ENCODE measurements at places on chromosomes 4 and X.
A peak's percentile ranks its signal among the peaks of the same experiment; 100 is the strongest.

DNA sequence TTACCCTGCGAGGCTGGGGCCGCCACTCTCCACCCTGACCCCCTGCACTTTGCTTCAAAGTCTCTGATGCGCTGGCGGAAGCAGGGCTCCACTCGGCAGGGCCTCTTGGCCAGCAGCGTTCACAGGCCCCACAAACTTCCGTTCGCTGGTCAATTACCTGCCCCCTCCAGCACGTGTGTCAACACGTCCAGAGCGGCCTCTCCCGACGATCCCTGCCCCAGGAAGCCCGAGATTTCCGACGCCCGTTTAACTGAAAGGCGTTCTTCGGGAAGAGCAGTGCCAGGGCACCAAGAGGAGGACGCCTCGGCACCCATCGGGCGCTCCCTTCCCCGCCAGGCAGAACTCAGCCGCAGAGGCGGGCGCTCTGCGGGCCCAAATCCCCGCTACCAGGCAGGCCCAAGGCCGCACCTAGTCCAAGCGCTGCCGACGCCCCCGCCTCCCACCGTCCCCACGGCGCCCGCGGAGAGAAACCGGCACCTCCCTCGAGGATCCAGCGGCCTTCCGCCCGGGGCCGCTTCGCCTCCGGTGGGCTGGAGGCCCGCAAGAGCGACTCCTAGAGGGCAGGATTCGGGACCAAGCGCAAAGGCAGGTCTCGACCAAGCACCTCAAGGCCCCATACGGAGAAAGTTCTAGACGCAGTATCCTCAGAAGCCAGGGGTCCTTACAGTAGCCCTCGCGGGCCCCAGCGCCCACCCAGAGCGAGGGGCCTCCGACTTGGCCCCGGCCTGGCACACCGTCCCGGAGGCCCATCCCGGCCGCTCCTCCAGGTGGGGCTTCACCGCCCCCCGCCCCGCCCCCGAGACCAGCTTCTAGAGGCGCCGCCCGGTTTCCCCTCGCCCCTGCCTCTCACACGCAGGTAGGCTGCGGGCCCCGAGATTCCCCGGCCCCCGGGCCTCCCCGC lies 586 bp downstream of the BCAP31 start:
- peak; percentile 6 for DNase-seq

DNA sequence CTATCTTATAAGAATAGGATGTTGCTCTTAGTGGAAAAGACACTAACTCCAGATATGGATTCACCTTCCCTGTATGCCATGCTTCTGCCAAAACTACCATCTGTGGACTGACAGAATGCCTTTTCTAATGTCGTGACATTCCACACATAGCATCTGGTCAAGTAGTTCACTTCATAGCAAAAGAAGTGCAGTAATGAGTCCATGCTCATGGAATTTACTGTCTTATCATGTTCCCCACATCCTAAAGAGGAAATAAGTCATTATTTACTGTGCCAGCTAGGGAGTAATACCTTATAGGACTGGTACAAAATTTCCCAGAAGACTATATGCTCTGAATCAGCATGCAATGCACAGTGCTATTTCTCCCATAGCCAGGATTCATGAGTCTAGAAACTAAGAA lies 562.4 kb downstream of the TLL1 start:
- DNase-seq = no peak

GRCh38 chr4:24330172-24330571 lies 254.2 kb downstream of the DHX15 start:
- DNase-seq = no peak

GRCh38 chr4:38757945-38758600 lies 24.7 kb downstream of the TLR10 start:
- DNase-seq = no peak

DNA sequence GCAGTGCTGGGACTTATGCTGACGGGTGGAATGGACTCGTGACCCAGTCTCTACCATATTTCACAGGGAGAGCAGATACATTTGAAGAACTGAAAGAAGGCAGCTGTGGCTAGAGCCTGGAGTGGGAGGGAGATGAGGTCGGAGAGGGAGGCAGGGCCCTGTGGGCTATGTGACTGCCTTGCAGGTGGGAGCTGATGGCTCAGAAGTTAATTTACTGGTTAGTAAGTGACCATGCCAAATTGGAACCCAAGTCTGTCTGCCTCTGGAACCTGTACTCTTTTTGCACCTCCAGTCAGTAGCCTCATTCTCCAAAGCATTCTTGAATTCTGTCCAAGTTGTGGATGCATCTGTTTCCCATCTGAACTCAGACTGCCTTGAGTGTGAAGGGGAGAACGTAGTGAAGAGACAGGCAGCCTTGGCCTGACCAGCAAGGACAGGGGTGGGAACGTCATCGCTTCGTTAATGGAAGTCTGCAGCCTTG lies 92.3 kb downstream of the REPS2 start:
- DNase-seq = no peak

DNA sequence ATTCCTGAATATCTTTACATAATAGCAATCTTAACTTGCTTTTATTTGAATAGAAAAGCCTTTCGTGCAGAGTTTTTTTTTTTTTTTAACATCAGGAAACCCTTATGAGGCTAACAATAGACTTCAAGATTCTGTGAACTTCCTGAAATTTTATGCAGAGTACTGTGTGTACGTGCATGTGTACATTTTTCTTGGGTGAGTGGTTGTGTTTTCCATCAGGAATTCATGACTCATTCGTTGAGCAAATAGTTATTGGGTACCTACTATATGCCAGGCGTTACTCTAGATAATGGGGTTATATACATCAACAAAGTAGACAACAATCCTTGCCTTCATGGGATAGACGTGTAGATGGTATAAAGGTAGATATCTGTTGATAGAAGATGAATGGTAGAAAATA lies 59.1 kb downstream of the MRPL1 start:
- no peak for DNase-seq

DNA sequence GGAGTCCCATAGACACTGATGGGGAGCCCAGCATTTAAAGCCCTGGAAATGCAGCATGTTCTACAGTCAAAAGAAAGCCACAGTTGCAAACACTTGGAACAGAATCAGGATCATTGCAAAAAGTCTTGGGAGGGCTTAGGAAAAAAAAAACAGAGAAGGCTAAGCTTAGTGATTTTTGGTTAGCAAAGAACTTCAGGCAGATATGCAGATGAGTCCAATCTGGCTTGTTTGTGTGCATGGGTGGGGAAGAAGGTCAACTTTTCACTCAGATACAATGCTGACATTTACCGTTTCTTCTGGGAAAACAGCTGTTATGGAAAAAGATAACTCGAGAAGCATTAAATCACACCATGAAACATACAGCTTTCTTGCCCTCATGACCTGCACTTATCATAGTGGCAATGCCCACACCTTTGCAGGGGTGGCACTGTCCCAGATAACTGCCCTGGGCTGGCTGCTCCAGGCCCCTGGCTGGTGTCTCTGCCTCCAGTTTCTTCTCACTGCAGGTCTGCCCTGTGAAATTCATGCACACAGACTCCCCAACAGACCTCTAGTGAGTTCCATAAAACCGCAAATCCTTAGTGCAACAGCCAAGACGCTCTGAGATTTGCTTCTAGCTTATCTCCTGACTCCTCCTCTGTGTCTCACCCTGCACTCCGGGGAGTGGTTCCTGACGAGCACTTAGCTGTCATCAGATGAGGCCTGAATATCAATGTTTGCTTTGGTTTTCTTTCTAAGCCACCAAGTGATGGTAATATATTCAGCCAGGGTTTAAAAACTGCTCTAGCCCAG lies 99.2 kb downstream of the DRD5 start:
- DNase-seq = no peak

DNA sequence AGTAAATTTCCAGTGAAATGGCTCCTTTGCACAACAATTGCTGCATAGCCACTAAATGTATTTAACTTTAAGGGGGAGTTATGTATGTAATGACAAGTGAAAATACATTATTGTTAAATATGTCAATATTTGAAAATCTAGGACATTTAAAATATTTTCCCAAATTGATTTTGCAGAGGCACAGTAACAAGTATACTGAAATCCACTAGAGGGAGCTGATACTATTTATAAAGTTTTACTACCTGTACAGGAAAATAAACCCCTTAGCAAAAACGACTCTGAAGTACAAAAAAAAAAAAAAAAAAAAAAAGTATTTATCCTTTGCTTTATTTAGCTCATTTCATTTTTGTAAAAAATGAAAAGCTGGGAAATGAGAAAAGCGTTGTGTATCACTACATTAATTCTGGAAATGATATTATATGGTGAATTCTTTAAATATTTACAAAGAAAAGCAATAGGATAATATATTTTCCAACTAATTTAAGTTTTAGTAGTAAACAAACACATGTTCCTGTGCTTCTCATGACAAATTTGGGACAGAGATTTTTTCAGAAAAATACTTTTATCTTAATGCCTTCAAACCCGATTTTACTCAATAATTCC lies 727.7 kb downstream of the DMD start:
- DNase-seq = no peak

DNA sequence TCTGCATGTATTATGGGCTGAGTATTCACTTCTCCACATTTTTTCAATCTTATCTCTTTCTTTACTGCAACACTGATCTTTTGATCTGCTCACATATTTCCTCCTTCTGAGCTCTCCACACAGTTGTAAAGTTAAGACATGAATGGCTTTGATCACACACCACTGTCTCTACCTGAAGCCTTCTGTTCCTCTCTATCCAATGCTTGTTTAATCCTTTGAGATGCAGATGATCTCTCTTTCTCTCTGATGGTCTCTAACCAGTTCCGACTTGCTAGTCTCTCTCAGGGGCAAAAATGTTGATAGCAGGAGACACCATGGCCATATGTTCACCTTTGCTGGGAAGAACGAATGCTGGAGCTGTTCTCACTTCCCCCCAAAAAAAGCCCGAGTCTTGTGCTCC lies 162.4 kb downstream of the UNC5C start:
- no peak for DNase-seq

DNA sequence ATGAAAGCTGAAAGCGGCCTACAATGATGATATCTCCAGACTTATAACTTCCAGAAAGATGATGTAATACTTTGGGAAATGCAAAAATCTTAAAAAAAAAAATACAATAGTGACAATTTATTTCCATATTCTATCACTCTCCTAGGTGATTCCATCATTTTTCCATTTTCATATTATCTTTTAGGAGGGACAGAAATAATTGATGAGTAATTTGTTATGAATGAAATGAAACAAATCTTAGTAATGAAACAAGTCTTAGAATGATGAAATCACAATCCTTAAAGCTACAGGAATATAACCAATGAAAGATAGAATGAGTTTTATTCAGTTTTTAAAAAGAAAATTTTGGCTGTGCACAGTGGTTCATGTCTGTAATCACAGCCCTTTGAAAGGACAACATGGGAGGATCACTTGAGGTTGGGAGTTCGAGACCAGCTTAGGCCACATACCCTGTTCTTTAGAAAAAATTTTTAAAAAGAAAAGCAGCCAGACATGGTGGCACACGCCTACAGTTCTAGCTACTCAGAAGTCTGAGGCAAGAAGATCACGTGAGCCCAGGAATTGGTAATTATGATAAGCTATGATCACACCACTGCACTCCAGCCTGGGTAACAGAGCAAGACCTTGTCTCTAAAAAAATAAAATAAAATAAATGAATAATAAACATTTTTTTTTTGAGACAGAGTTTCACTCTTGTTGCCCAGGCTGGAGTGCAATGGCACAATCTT lies 21.7 kb downstream of the CLOCK start:
- no peak for DNase-seq

DNA sequence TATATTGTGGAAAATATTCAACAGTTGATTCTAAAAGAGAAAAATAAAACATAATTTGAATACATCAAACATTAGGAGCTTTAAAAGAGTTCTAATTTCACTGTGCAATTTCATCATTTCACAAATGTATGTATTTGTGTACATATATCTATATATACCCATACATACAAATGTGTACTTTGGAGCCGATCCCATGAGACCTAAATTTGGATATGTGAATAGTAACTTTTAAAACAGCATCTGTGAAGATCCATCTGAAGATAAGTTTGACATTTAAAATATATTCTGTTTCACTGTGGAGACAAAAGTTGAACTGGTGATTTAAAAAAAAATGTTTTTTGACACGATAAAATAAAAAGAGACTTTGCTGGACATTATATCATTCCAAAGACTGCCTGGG lies 374.0 kb downstream of the TMA16 start:
- no peak for DNase-seq

DNA sequence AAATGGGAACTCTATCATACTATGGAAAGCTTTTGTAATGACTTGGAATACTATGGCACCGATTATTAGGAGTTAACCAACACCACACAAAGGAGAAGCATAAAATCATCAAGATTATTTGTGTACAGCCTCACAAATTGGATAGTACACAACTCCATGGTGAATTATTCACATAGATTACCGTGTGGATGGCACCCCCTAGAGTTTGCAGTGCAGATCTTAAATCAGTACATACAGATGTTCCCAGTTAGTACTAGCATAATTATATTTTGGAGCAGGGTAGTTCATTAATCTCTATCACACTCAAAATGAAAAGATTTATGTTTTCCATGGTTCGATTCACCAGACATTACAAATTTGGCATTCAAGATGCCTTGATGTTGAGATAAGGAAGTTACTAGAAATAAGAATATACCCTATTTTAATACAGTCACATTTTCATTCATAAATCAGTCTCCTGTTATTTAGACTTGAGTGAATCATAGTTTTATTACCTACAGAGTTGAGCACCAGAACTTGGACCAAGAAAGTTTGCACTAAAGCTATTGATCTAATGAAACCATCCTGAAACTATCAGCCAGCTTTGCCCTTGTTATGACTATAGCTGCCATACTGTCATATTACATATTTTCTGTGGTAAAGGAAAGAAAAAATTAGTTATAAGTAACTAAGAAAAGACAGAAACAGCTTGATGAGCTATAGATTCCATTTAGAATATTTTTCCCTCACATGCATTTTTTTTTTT lies 531.8 kb downstream of the GLUD2 start:
- no peak for DNase-seq

- no peak for DNase-seq
Observed at GRCh38 chr4:88697141-88697540, 488 bp downstream of the NAP1L5 start.

GRCh38 chr4:25320773-25321172 lies 8.2 kb downstream of the ZCCHC4 start:
- no peak for DNase-seq

DNA sequence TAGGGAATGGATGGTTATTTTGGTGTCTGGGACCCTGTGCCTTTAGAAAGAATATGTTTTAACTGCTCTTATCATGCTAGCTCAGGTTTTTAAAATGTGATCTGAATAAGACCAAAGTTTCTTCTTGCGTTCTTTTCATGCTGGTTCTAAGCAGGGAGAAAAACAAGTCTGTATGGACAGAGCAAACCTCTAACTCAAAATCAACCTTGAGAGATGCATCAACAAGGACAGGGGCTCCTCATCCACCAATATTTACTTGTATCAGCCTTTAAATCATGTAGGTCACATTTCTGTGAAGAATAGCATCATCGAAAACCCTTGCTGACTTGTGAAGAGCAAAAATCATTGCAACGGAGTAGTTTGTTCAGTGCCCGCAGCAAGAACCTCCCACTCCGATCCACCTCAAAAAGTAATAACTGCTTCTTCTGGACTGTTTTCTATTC lies 1.2 kb downstream of the ATP10D start:
- DNase-seq = no peak

- DNase-seq = no peak
Observed at GRCh38 chrX:24080704-24081103, 25.9 kb downstream of the EIF2S3 start.
